ENCODE measurements at places on chromosomes 16 and 17.

DNA sequence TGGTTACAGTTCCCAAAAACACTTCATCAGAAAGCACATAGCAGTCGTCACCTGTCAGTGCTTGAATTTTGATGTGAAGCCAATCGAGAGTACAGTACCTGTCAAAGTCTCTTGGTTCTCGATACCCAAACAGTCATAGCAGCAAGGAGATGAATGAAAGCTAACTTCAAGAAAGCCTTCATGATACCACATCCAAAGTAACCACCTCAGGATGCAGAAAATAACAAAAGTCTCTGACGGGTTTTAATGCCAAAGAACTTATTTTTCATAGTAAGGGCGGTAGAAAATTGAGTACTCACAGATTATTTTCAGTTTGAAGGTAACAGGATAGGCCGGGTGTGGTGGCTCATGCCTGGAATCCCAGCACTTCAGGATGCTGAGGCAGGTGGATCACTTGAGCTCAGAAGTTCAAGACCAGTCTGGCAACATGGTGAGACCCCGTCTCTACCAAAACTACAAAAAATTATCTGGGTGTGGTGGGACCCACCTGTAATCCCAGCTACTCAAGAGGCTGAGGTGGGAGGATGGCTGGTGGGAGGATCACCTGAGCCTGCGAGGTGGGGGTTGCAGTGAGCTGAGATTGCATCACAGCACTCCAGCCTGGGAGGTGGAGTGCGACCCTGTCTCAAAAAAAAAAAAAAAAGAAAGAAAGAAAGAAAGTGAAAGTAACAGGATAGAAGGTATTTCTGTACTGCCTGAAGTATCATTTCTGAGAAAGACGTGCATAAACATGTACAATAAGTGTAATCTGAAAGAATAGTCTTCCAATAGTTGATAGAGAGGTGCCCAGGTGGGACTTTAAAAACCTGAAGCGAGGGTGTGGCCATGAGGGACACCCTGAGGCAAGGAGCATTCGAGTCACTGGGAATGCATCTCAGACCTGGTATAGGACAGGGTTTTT, 15.4 kb downstream of the MFSD11 start:
- DNase-seq, result peak; percentile 71

DNA sequence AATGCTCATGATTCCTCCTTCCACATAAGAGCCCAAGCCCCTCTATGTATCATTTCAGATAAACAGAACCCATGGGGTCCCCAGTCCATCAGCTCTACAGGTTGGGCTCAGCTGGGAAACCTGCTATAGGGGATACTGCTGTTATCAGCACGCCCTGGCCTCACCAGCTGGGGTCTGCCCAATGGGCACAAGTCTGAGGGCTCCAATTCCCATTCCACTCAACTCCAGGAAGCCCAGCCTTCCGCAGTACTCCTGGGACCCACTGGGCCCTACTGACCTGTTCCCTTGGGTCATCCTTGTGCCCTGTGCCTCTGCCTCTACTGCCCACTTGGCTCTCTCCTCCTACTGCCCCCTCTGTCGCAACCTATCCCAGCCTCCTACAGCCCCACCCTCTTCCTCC, 16.2 kb upstream of the XYLT2 start:
- DNase-seq, result no peak

GRCh38 chr16:59046335-59046734, 312.2 kb upstream of the GOT2 start:
- DNase-seq, result no peak

DNA sequence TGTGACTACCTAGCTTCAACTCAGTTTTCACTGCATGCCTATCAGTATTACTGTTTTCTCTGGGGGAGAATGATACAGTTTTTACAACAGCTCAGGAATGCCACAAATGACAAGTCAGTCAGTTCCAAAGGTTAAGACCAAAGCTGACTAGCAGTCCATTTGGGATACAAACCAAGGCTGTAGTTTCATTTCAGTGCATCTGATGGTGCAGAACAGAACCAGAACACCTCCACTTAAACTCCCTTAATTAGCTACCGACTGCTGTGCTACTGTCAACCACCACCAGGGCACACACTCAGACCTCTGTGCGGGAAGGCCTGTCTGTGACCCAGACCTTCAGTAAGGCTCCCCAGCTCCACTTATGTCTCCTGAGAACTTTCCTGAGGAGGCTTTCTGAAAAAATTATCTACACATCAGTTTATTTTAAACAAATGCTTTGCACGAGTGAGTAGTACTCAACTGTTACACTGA, 20.4 kb downstream of the NFE2L1 start:
- DNase-seq, result no peak

- DNase-seq, result no peak
Measured at GRCh38 chr16:17056666-17057065, 414.1 kb downstream of the XYLT1 start.

DNA sequence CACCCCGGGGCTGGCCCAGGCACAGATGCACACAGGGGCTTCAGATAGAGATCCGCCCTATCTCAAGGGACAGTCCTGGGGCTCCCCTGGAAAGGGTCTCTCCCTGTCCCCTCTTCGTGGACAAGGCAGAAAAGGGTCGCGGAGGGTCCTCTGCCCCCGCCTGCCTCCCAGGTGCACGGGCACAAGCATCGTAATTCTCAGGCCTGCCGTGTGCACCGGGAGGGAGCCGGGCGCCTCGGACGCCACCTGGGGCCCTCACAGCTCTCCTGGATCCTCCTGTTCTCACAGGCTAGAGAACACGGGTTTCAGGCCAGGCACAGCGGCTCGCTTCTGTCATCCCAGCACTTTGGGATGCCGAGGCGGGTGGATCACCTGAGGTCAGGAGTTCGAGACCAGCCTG, 11.9 kb upstream of the PABPN1L start:
- DNase-seq, result no peak

DNA sequence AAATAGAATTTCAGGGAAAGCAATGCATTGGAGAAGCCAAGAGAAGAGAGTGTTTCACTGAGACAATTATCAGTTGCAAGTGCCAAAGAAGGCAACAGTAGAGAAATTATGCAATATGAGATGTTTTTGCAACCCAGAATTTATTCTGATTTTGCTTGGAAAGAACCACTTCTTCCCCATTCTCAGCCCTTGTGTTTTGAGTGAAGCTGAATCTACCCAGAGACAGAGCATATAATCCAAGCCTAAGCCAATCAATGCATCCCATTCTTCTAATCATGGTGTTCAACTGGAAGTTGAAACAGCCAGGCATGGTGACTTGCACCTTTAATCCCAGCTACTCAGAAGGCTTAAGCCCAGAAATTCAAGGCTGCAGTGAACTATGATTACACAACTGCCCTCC, 6.9 kb upstream of the SCNN1G start:
- no peak for DNase-seq

- DNase-seq, result no peak
Measured at GRCh38 chr17:50316016-50316587, 29.8 kb upstream of the XYLT2 start.

Measured in CD4-positive, alpha-beta T cell treated with Interleukin-4 for 1 hour (primary cell).